ENCODE measurements at places on chromosomes 3 and 15.
A peak's percentile ranks its signal among the peaks of the same experiment; 100 is the strongest.

- DNase-seq, result no peak
These were observed 204.2 kb downstream of the PDCD6IP start for GRCh38 chr3:34002569-34003100.

- no peak for DNase-seq
These were observed 40.8 kb downstream of the MESD start for GRCh38 chr15:80948651-80949292.

DNA sequence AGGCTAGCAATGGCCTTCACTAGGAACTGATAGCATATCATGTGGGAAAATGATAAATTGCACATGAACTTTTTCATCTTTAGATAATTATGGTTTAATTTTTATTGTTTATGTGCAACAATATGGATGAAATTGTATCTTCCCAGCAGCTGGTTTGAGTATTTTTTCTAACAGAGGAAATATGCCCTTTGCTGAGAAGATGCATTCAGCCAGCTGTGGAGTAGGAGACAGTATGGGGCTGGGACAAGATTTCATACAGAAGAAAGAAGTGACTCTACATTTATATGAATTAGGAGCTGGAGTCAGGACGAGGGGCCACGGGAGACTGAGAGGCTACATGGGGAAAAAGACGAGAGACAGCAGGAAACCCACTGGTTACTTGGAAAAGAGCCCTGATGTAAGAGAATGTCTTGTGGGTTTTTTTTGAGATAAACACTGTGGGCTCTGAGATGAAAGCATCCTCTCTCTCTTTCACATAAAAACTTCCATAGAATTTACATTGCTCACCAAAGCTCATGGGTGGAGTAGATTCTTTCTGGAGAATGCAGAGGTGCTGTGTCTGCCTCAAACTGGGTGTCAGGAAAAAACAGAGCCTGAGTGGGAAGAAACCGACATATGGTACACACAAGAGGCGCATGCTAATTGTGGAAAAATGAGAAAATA lies 115.2 kb upstream of the PDZRN3 start:
- DNase-seq, result no peak

DNA sequence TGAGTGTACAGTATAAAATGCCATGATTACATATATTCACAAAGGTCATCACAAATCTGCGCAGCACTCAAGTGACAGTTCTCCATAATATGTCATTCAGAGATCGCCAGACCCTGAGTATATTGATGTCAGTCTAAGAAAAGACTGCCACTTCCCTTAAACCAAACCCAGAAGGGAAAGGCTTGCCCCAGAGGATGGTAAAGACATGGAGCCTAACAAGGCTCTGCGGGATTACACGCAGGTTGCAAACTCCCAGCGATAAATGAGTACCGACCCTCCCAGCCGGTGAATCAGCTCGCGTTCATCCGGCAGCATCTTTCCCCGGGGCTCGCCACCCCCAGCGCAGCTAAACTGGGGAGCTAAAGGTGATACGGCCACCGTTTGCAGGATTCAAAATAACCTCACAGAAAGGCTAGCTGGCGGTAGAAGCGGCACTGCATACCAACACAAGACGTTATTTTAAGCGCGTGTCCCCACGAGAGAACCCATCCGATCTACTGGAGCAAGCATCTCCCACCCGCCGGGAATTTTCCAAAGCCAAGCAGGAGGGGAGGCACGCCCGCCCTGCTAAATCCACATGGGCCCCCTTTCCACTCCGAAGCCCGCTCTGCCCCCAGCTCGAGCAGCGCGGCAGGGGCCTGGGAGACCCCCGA lies 643 bp downstream of the MYO5A start:
- peak; percentile 27 for DNase-seq

GRCh38 chr3:158085931-158086330 lies 20.3 kb downstream of the SHOX2 start:
- no peak for DNase-seq

DNA sequence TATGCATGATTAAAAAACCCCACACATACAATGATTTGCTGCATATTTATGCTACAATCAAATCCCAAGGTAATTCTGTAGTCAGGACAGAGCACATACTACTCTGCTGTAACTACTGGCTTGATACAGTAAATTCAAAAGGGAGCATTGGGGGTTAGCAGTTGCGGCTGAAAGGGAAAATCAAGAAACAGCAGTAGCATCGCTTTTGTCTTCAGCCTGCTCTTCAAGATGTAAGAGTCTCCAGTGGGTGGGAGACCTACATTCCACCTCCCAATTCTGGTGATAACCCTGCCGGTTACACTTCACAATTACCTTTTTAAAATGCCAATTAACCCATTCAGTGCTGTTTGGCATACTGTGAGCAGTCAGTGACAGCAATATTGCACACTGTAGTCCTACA lies 259.4 kb downstream of the NR2F2 start:
- DNase-seq, result no peak

GRCh38 chr3:61927332-61927731 lies 366.0 kb downstream of the PTPRG start:
- no peak for DNase-seq

DNA sequence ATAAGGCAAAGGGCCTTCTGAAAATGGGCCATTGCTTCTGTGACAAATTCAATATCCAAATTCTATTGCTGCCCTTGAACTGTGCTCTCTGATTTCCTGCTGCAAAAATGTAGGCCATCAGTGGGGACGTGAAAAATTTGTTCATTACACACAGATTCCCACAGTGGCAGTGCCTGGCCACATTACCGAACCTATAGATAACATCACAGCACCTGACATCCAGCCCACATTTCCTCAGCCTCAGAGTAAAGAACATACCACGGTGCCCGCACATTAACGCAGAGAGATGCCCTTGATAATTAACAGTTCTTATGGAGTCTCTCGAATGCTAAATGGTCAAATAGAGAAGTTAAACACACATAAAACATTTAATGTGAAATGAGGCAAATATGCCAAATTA lies 931.6 kb upstream of the CFAP20DC start:
- DNase-seq, result no peak

GRCh38 chr3:13479332-13479581 lies 849 bp upstream of the HDAC11 start:
- DNase-seq, result no peak

GRCh38 chr3:15404767-15405166 lies 22.6 kb downstream of the METTL6 start:
- no peak for DNase-seq

DNA sequence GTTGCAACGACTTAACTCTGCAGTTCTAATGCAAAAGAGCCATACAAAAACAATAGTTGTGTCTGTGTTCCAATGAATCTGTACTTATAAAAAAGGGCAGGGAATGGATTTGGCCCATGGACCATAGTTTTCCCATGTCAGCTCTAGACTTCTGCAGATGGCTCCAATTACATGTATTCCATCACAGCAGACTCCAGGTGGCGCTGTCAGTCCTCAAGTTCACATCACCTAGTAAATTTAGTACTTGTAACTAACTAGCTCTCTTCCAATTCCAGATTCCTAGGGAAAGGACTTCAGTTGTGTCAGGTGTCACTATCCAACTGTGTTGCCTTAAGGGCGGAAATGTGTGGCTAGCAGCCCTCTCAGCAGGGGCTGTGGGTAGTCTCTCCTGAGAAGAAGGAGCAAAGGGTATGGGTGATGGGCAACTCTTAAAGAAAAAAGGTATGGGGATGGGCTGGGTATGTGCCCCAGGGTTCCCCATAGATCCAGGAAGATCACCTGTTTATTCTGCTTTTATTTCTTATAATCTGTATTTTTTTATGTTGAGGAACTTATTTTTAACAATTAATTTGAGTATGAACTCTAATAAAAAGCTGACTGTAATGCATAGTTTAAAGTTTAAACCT lies 36.2 kb downstream of the BBS4 start:
- peak; percentile 43 for DNase-seq

GRCh38 chr3:58999134-58999773 lies 50.6 kb downstream of the CFAP20DC start:
- no peak for DNase-seq

- DNase-seq, result no peak
These were observed 62.1 kb downstream of the PRICKLE2 start for GRCh38 chr3:64163019-64163754.

- no peak for DNase-seq
These were observed 93.0 kb downstream of the PGPEP1L start for GRCh38 chr15:98914626-98915025.

All from T-helper 17 cell (primary cell).